ENCODE measurements at places on chromosomes 7 and 10.

DNA sequence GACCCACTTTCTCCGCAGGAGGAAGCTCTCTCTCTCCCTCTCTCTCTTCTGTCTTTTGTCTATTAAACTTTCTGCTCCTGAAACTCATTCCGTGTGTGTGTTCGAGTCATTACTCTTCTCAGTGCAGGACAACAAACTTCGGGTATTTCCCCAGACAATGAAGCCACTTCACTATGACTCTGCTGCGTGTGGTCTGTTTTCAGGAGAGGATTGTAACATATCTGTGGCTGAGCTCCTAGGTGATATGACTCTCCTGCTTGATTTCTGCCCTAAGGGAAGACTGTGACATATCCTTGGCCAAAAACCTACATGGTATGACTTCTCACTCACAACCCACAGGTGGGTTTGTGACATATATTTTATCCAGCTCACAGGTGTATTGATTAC, 39.9 kb upstream of the ZNF107 start:
- DNase-seq, result no peak

- no peak for DNase-seq
Observed at GRCh38 chr7:50591480-50592438, 26.6 kb upstream of the DDC start.

GRCh38 chr7:142554560-142555532, 194.4 kb upstream of the PRSS1 start:
- no peak for DNase-seq

GRCh38 chr10:87829986-87830729, 12.1 kb upstream of the ATAD1 start:
- no peak for DNase-seq

GRCh38 chr7:25752154-25752553, 399.8 kb upstream of the NFE2L3 start:
- no peak for DNase-seq

GRCh38 chr7:80131675-80132435, 2.8 kb upstream of the GNAI1 start:
- DNase-seq, result no peak

- no peak for DNase-seq
Observed at GRCh38 chr7:43328785-43329380, 216.4 kb downstream of the HECW1 start.

DNA sequence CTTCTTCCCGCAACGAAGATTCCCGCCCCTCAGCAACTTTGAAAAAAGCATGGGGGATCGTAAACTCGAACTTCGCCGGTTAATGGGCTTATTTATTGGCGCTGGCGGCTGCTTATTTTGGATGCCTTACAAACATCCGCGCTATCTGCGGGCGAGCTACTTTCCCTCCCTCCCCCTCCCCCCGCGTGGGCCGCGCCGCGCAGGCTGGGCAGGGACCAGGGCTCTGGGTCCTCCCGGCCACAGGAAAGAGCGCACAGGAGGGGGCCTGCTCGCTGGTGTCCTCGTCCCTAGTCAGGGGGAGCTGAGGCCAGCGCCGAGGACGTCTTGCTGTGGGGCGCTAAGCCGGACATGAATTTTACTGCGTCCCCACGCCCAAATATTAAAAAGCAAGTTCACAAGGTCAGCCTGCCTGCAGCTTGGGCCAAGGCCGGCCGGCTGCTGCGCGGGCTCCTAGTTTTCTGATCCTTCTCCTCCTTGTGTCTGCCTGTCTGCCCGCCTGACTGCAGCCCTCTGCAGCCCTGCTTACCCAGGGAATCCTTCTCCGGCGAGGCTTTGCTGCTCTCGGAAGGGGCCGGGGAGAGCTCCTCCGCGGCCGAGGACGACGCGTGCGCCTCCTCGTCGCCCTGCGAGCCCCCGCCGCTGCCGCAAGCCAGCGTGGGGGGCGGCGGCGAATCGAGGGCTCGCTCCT, 1.2 kb downstream of the HOXA10 start:
- no peak for DNase-seq

Measured in activated CD4-positive, alpha-beta T cell treated with anti-CD3 and anti-CD28 coated beads, Interleukin-2, amount 10 ng/mL, durations not matched to agents 7 days and 5 days (primary cell).